ENCODE measurements at places on chromosomes 11 and 22.
A peak's percentile ranks its signal among the peaks of the same experiment; 100 is the strongest.

GRCh38 chr11:93075782-93076181 is 106.3 kb downstream of the MTNR1B start:
- H3K36me3 ChIP-seq = no peaks in the 10 kb centered on the region
- no peak for DNase-seq
- H3K4me1 ChIP-seq = no peaks in the 10 kb centered on the region
- H3K27ac ChIP-seq = no peak overlapping the region
- no peaks in the 10 kb centered on the region for H3K27me3 ChIP-seq
- no peak overlapping the region for H3K4me3 ChIP-seq

GRCh38 chr22:36160499-36160942 is at the start of gene APOL3:
Gene APOL3 (minus strand): TSS chr22:36160755. CDS start chr22:36149055, 11,700 bp downstream.
- H3K27me3 ChIP-seq = no peaks in the 10 kb centered on the region
- H3K4me1 ChIP-seq = peaks cover 25% of the 10 kb centered on the region
- H3K36me3 ChIP-seq = no peaks in the 10 kb centered on the region
- DNase-seq = peak; percentile 77
- H3K4me3 ChIP-seq = peak within 1 kb of the TSS; percentile 17

DNA sequence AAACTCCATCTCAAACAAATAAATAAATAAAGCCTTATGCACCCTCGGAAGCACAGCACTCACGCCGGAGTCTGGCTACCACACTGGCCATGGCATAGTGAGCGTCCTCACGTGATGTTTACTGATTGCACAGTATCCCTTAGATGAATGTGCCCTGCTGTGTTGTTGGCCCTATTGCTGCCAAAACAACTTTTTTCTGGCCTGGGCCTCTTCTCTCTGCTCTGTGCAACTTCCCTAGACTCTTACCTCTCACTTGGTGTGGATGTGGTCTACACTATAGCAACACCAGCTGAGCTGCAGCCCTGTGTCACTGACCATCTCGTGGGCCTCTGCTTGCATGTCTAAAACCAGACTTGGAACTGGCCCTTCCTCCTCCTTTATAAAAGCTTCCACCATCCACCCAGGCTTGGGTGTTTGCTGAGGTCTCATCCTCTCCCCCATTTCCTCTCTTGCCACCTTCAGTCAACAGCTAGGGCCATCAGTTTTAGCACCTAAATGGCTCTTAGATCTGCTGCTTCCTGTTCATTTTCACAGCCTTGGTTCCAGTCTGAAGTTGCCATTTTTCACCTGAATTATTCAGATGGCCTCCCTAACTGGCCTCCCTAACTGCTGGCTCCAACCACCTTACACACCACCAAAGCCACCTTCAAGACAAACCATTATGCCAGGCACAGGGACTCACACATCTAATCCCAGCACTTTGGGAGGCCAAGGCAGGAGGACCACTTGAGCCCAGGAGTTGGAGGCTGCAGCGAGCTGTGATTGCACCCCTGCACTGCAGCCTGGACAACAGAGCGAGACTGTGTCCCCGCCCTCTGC is 9.2 kb downstream of the ZNF74 start:
- no peak overlapping the region for H3K27ac ChIP-seq
- H3K36me3 ChIP-seq = no peaks in the 10 kb centered on the region

DNA sequence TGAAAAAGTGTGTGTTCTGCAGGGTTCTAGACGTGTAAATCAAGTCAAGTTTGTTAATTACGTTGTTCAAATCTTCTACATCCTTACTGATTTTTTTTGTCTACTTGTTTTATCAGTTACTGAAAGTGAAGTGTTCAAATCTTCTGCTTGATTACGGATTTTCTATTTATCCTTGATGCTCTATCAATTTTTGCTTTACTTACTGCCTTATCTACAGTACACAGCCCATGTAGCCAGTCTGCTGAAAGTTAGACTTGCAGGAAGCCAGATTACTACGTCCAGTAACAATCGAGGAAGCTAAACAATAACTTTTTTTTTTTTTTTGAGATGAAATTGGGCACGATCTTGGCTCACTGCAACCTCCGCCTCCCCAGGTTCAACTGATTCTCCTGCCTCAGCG is 15.6 kb upstream of the C11orf24 start:
- H3K27ac ChIP-seq = no peak overlapping the region
- H3K4me1 ChIP-seq = no peaks in the 10 kb centered on the region
- no peak overlapping the region for H3K4me3 ChIP-seq
- no peaks in the 10 kb centered on the region for H3K36me3 ChIP-seq
